ENCODE measurements at places on chromosomes 13 and 19. TPM values are rescaled to one million over a fixed set of nuclear protein-coding genes. Genes with fewer than 3 reads are reported as not detected.

ATP12A gene
- total RNA-seq, result not detected

FUT1 gene
- 0.28 TPM for total RNA-seq

CAPN12 gene
- not detected for total RNA-seq

RFXANK gene
- total RNA-seq, result 56.2 TPM

LILRB1 gene
- not detected for total RNA-seq

FBXO17 gene
- 11.9 TPM for total RNA-seq

ZNF844 gene
- total RNA-seq, result 9.2 TPM

CEACAM20 gene
- not detected for total RNA-seq

SLC8A2 gene
- 0.18 TPM for total RNA-seq

CLN5 gene
- total RNA-seq, result 35.1 TPM

IGSF23 gene
- not detected for total RNA-seq

PSG1 gene
- total RNA-seq, result 0.09 TPM

ZNF540 gene
- total RNA-seq, result 1.2 TPM

ZNF730 gene
- 0.43 TPM for total RNA-seq

ZNF426 gene
- 19.9 TPM for total RNA-seq

SIGLEC8 gene
- total RNA-seq, result not detected
